H1 (cell line): ENCODE measurements at places on chromosomes 12 and 14.

GRCh38 chr14:96783915-96784224 lies 13.3 kb upstream of the VRK1 start:
- no peak for DNase-seq

DNA sequence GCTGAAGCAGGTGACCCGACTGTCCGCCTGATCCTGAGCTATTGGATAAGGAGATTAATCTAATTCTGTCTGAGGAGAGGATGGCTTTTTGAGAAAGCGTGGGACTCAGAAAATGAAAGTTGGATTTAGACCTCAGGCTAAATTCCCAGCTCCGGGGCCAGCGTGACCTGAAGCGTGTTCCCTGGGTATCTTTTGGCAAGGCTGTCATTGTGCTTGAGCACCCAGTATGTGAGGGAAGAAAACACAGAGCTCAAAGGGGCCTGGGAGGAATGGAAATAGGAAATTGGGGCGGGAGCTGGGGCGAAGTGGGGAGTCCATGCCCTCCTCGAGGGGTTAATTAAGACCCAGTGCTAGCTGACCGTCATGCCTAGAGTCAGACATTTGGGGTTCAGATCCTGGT lies 17.5 kb upstream of the CCDC63 start:
- no peak for DNase-seq

DNA sequence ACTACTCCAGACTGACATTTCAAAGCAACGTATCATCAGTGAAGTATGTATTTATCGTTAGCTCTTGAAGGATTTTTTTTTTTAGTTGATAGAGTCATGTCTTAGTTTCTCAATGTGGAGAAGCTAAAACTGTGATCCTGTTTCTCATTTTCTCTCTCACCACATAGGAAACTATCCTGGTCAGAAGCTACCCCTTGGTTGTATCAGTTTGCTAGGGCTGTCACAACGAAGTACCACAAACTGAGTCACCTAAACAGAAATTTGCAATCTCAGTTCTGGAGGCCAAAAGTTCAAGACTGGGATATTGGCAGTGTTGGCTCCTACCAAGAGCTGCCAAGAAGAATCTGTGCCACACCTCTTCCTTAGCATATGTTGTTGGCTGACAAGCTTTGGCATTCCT lies 369.1 kb downstream of the RGS6 start:
- no peak for DNase-seq

- no peak for DNase-seq
Observed at GRCh38 chr14:92973798-92974372, 50.9 kb downstream of the CHGA start.

DNA sequence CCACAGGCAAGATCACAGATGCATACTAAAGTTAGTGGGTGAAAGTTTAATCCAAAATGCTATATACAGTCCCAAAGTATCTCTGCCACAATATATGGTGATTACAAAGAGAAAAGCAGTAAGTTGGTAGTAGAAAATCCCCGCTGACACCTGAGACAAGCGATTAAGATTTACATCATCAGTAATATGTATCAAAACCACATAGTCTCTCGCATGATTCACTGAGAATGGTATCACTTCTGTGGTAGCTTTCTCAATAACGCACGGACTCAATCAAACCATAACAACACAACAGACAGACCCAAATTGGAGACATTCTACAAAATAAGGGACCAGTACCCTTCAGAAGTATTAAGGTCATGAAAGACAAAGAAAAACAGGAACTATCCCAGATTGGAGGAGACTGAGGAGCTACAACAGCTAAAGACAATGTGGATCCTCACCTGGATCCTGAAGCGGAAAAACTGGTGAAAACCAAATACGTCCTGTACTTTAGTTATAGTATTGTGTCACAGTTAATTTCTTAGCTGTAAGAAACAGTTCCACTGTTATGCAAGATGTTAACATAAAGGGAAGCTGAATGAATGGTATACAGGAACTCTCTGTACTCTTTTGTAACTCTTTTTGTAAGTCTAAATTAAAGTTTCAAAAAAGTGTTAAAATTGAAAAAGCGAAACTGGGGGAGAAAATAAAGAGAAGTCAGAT lies 51.0 kb downstream of the SPTLC2 start:
- DNase-seq = no peak

- DNase-seq = no peak
Observed at GRCh38 chr12:10160617-10161385, 11.1 kb downstream of the OLR1 start.

DNA sequence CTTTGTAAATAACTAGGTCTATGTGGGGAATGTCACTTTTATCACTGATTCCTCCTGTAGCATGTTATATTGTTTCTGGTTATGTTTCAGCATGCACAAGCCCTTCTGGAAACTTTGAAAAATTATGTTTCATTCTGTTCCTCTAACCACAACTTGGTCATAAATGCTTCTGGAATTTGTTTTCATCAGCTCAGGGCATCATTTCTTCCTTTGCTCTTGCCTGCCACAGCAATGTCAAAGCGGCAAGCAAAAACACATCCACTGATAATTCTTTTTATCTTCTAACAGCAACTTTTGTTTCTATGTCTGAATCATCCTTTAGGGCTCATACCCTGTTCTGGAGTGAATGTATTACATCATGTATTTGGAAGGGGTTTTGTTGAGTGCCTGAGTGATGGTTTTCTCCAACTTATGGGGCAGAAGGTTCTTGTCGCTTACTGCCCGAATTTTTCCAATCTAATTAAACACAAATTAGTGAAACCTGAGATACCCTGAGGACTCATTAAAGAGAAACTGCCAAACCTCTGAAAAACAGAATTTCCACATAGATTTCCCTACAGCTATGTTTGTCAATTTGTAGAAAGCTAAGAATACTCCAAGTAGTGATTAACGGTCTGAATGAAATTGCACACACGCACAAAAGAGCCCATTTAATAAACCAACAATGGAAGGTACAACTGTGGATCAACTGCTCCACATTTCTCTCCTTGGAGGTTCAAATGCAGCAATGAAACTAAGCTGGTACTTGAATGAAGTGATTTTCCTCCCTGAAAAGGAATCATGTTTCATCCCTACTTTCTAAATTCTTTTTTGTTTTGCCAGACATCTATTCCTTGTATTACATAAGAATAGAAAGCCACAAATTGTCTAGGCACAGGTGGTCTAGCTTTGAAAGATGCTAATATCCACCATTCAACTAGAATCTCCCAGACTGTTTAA lies 173.5 kb upstream of the KRR1 start:
- DNase-seq = no peak

GRCh38 chr14:86015941-86016340 lies 486.0 kb downstream of the FLRT2 start:
- no peak for DNase-seq

- DNase-seq = peak; percentile 10
Observed at GRCh38 chr12:4169531-4169930, 104.0 kb upstream of the CCND2 start.

GRCh38 chr12:104213952-104214351 lies 1.6 kb upstream of the TXNRD1 start:
- DNase-seq = peak; percentile 6

DNA sequence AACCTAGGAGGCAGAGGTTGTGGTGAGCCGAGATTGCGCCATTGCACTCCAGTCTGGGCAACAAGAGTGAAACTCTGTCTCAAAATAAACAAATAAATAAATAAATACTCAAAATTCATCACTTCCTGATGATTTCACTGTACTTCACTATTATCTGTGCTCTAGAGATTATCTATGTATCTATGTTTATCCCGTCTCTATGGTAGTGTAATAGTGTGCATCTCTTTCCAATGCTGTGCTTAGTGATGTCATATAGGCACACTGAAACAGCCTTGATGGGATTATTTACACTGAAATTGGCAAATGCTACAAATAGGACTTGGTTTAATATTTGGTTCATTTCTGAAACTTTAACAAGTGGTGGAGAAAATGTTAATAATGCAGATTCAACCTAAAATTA lies 6.5 kb downstream of the CAPS2 start:
- DNase-seq = no peak

DNA sequence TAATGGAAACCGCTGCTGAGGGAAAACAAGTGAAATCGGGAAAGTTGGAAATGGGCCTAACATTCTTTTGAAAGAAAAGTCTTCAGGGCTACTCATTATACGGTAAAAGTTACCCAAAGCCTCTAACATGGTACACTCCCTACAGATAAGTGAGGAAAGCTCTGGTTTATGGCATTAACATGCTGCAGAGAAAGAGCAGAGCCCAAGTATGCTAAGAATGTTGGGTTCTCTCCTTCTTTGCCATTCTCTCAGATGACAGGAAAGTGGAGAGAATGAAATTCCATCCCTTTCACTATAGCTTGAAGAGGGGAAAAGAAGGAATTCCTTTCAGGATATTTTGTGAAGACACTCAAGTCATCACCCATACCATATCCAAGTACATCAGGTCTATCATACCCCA lies 348.0 kb downstream of the SEC23A start:
- no peak for DNase-seq

DNA sequence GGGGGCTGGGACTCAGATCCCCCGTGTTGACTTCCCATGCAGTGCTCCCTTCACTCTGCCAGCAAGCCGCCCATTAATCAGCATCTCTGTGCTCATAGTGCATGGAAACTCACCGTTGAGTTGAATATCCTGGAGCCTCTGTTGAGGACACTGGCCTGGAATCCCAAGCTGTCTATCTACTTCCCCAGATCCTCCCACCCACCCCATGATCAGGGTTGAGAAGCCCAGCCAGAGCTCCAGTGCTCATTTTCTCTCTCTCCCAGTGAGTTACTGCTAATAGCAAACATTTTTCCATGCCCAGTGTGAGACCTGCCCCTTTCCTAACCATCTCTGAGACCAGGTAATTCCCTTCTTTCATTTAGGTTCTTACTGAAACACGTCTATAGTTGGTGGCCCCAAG lies 88.2 kb downstream of the SLC24A4 start:
- no peak for DNase-seq

DNA sequence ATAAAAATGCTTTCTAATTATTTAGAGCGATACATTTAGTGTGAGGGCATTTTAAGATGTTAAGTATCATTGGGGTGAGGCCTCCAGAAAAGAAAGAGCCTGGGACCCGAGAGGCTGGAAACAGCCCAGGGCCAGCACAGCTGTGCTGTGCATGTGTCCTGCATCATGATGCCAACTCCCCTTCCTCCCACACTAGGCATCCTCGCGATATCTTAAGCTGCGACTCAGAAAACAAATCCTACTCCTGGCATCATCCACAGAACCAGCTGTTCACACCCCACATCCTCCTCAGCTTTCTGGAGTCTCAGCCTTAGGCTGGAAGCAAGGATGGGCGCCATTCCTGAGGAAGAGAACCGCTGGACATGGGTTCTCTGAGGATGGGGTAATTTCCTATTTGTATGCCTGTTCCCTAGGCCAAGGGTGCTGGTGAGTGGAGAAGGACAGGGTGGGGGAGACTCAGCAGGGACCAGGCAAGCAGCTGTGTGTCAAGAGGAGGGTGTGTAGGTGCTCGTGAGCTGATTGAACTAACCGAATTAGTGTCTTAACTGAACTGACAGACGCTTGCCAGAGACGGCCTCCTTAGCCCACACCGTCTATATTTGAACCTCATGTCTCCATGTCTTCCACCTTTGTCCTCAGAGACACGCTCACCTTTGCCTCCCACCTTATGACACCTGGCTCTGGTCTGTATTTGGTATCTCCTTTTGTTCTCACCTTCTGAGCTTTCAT lies 15.6 kb upstream of the MCRS1 start:
- DNase-seq = no peak

DNA sequence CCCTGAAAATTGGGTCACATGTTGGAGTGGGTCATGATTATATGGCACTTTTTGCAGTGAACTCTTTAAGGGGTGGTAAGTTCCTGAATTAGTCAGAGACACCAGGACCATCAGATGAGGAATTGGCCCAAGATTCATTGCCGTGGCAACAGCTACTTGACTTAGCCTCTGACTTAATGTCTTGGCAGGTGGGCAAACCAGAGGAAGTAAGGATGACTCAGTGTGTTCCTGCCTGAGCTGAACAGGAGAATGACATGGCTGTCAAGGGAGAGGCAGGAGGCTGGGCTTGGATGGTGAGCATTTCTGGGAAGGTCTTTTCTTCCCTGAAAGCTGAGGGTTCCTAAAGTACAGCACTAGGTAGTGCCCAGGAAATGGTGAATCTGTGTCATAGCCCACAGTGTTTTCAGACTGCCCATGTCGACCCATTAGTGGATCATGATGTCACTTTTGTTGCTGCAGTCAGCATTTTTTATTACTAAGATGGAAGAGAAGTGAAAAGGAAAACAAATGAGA lies 170.1 kb upstream of the PWP1 start:
- no peak for DNase-seq

GRCh38 chr12:85441741-85442140 lies 161.7 kb downstream of the ALX1 start:
- DNase-seq = no peak

DNA sequence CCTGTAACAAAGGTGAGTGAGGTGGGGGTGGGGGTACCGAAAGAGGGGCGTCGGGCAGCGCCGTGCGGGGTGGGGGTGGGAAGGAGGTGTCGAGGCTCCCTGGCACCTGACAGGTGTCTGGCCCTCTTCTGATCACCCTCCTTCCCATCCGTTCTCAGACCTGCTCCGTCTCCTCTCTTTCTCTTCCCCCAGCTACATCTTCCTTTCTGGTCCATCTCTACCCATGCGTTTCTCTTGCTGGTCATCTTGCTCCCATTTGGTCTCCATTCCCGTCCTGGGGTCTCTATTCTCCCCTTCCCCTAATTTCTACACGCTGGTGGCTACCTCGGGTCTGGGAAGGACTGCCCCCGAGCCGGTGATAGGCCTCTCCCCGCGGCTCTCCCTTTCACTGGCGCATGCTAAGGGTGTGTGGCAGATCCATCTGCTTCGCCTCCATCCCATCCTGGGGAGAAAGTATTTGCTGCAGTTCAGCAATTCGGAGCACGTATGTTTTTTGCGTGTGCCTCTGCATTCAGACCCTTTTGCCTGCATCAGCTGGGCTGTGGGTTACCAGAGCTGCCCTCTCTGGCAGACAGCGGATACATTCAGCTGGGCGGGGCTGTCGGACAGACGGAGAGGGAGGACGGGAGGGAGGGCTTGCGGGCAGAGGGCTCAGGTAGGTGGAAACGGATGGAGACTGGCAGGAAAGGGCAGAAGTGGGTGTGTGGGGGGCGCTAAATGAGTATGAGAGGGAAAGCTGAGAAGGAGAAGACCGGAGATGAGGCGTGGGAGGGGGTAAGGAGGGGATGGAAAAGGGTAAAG lies 730 bp downstream of the CLSTN3 start:
- peak; percentile 78 for DNase-seq

GRCh38 chr14:79395061-79395460 lies 816.2 kb downstream of the DIO2 start:
- no peak for DNase-seq

DNA sequence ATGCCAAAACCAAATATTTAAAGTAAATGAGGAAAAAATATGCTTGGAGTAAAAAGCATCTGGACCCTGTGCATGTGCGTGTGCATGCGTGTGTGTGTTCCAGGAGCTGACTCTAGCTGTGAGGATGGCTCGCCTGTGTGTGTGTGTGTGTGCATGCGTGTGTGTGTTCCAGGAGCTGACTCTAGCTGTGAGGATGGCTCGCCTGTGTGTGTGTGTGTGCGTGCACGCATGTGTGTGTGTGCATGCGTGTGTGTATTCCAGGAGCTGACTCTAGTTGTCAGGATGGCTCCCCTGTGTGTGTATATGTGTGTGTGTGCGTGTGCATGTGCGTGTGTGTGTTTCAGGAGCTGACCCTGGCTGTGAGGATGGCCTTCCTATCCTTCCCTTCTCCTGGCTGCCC lies 357.7 kb downstream of the CACNA1C start:
- DNase-seq = no peak

- no peak for DNase-seq
Observed at GRCh38 chr14:58216544-58216943, 16.6 kb downstream of the ACTR10 start.

- no peak for DNase-seq
Observed at GRCh38 chr12:33322519-33322918, 117.1 kb downstream of the SYT10 start.
